ENCODE measurements at places on chromosomes 7 and 10.

DNA sequence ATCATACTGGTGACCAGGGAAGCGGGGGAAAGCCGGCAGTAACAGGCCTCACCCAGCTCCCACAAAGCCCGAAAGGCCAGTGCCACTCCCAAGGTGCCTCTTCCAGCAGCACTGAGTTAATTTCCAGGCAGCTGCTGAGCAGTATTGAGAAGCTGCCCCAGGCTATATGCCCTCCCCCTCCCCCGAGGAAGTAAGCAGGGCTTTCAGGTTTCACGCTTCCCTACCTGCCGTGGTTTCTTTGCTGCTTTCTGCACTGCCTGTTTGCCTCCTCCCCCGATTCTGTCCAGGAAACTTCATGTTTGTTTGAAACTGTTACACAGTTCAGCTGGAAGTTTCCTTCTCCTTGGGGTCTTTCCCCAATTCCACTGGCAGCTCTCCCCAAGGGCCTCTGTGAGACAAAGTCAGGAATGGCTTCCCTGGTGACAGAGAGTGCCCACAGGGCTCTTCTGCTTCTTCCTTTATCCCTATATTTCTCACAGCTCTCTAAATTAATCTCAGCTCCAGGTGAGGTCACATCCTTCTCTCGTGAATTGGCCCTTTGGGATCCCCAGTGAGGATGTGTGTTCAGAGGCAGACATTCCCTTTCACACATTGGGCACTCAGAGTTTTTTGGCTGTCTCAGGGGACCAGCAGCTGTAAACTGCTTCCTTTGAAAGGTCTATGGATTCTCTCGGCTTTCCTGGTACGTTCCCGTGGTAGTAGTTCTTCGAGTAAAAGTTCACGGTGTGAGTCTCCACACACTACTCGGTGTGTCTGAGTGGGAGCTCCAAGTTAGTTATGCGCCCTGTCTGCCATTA lies 19.4 kb downstream of the C1GALT1 start:
- DNase-seq = no peak

- DNase-seq = no peak
These were observed 49.5 kb upstream of the FAM180A start for GRCh38 chr7:135798095-135798494.

GRCh38 chr7:44982535-44982923 lies 3.7 kb upstream of the MYO1G start:
- no peak for DNase-seq

GRCh38 chr10:91104193-91105041 lies 116.0 kb upstream of the PCGF5 start:
- no peak for DNase-seq

- DNase-seq = no peak
These were observed at the start of gene HOXA5 for GRCh38 chr7:27143023-27143949. Gene HOXA5 (minus strand): TSS chr7:27143681. CDS start chr7:27143607, 74 bp downstream.

- DNase-seq = no peak
These were observed 213.7 kb downstream of the TWIST1 start for GRCh38 chr7:18903695-18904094.

GRCh38 chr7:47088329-47089067 lies 493.4 kb downstream of the TNS3 start:
- peak; percentile 63 for DNase-seq

DNA sequence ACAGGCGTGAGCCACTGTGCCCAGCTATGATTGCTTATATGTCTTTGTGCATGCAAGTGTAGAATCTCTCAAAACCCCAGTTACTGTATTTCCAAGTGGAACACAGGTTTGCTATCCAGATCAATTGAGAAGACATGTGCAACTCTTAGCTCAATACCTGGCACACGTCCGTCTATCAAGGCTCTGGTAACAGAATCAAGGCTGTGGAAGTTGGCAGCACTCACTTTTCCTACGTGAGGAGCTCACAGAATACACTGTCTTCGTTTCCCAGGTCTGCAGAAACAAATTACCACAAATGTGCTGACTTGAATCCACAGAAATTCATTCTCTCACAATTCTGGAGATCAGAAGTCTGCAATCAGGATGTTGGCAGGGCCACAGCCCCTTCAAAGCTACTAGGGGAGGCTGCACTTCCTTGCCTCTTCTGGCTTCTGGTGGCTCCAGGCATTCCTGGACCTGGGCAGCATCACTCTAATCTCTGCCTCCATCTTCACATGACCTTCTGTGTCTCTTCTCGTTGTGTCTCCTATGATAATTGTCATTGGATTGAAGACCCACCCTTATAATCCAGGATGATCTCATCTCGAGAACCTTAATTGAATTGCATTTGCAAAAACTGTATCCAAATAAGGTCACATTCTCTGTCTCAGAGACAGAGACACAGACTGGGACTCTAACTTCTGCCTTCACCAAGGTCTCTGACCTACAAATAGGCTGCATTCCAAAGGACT lies 84.8 kb upstream of the C7orf33 start:
- DNase-seq = no peak

DNA sequence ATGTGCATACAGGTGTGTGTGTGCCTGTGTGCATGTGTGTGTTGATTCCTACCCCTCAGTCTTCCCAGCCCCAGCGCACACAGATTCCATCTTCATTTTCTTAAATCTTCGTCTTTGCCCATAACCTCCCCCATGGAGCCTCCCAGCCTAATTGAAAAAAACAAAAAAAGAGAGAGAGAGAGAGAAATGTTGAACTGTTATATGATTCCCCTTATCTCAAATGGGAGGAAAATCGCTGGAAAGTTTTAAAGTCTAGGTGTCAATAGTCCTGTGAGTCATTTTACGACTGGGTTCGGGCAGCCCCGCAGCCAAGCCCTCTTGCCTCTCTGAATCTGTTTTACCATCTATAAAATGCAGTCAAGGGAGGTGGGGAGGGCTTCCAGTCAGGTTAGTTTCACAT lies 60.9 kb downstream of the SPOCK2 start:
- DNase-seq = no peak

- DNase-seq = no peak
These were observed 153.5 kb upstream of the TMEM72 start for GRCh38 chr10:44757551-44758205.

DNA sequence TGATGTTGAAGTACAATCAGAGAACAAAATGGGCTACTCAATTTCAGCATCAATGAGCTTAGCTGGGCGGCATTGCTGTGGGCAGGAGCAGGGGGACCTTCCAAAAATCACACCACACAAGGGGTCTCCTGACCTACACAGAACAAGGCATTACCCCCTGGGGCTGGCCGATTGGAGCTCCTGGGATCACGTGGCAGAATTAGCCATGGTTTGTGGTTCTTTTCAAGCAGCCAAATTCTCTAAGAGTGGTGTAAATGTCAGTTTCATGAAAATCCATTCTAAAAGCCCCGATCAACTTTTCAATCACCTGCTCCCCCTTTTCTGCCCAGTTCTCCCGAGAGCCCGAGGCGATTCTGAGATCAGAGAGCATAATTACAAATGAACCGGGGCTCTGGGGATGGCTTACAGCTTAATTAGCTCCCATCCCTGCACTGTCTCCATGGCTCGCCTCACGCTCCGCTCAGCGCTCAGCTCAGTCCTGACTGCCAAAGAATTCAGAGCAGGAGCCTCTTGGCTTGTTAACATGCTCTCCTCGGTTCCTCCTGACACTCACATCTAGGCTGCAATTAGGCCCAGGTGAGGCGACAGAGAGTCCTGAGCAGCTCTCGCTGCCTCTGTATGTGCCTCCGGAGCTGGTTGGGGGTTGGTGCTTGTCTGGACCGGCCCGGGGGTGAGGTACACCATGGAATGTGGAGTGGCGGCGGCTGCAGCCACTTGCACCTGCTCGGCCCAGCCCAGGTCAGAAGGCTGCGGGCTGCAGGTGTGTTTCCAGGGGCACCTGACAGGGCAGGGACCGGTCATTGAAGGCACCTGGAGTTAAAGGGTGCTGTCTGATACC lies 111.8 kb downstream of the WDR11 start:
- no peak for DNase-seq

- no peak for DNase-seq
These were observed 142.0 kb upstream of the CHRM2 start for GRCh38 chr7:136726460-136726859.

DNA sequence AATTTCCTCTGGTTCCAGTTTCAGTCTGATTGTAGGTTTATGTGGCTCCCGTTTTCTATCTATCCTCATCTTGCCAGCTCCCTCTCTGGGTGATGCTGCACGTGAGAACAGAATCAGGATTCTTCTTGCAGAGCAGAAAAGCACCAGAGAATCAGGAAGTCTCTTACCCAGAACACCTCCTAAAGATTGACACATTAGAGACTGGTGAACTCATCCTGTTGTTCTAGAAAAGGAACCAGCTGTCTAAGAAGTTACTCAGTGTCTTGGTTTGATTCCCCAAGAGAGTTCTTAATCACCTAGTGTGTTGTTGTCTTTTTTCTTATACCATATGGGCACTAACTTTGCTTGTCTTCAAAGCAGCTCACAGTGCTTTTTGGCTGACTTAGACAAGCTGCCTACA lies 152.4 kb downstream of the DGKI start:
- no peak for DNase-seq

GRCh38 chr7:106063024-106063423 lies 49.1 kb downstream of the SYPL1 start:
- no peak for DNase-seq

GRCh38 chr7:152402384-152403250 lies 33.2 kb downstream of the KMT2C start:
- no peak for DNase-seq

DNA sequence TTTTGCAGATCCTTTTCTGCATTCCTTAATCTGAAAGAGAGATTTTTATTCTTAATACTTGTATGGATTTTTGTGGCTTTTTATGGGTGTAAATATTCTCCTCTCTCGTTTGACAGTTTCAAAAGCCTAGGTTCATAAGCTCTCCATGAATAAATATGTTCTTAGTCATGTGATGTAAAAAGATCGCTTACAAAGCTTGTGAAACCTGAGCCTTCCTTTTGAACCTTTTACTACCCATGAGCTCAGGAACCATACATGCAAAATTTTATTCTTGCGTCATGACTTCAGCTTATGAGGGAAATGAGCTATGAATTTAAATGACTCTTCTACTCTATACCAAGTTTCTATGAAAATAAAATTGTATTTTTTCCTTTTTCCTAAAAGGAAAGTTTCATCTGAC lies 98.7 kb downstream of the POLL start:
- no peak for DNase-seq

- no peak for DNase-seq
These were observed 1.6 kb downstream of the DPYSL4 start for GRCh38 chr10:132188331-132188730.

DNA sequence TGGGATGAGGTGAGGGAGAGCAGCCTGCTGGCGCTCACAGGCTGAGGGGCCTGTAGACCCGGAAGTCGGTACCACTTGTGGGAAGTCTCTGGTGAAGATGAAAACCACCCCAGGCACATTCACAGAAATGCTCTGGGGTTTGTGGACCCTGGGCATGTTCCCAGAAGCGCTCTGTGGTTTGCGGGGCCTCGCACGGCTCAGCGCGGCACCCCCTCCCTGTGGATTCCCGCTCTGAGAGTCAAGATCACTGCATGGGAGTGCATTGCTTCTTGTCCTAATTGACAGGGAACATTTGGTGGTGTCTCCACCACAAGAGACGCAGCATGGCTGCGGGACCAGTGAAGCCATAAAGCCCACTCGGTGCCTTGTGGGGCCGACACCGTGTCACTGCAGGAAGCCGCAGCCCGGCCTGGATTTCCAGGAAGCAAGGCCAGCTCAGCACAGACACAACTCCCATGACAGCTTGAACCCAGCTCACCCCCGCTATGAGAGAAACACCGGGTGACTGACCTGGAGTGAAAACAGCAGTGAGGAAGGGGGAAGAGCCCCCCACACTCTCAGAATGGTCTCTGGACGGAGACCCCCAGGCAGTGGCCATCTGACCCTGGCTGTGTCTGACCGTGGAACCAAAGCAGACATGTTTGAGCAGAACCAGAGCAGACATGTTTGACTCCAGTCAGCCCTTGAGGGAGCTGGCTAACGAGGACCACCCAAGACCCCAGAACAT lies 157.2 kb downstream of the PTPRN2 start:
- DNase-seq = no peak

DNA sequence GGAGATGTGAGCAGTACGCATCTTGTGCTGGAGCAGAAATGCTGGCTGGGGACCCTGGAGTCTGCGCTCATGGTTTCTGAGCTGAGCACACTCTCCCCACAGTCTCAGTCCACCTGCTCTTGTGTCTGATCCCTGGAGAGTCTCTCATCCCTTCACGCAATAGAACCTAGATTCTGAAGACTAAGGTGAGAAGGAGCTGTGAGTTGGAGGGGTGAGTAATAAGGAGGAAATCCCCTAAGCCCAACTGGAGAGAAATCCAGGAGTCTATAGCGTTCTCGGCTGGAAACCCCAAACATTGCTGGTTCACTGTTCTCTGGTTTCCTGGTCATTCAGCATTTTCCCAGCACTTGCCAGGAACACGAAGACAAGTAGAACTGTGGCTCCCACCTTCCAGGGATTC lies 68.3 kb upstream of the SMNDC1 start:
- no peak for DNase-seq

GRCh38 chr10:99539820-99540219 lies 7.1 kb downstream of the NKX2-3 start:
- DNase-seq = no peak

DNA sequence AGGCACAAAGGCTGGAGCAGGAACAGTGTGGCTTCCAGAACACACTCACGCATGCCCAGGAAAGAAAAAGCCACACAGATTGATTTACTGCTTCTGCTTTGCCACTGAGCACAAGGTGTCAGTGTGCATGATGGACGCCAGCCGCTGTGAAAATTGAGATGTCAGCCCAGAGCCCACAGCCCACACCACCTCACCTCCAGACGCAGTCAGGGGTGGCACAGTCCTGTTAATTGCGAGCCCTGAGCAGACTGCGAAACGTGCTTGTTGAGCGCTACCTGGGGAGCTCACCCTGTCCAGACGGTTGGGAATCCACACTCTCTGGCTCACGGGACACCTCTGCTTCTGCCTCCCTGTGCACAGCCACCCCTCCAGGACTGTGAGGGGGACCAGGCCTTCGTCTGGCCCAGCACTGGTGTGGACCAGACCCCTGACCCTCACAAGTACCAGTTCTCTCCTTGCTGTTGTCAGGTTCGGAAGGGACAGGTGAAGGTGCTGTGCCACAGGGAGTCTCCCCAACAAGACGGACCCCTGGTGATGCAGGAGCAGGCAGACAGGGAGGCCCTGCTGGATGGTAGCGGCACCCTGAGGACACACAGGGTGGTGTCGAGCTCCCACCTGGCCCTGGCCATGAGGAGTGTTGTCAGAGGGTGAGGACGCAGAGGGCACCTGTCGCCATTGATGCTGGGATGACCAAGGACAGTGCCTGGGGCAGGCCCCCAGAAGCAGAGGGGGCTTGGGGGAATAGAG lies 15.3 kb downstream of the RASGEF1A start:
- DNase-seq = no peak

DNA sequence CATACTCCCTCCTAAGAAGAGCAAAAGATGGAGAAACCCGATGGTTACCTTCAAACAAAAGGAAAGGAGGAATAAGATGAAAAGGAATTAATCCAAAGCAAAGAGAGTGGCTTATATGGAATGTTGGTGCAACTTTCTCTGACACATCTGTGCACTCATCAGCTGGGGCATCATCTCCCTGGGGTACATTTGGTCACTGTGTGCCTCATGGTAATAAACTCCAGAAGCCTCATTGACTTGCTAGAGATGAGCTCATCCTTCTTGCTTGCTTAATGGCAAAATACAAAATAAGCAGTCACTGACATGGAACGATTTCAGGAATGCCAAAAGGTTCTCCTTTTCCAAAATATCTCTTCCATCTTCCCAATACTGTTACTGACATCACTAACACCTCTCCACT lies 22.5 kb downstream of the CAV1 start:
- DNase-seq = peak; percentile 57
